ENCODE measurements at places on chromosomes 13 and 19.
A peak's percentile ranks its signal among the peaks of the same experiment; 100 is the strongest.

GRCh38 chr13:74301258-74301935, 167.2 kb upstream of the KLF12 start:
- DNase-seq, result no peak

- no peak for DNase-seq
Measured at GRCh38 chr13:113813749-113814434, 50.0 kb downstream of the GAS6 start.

GRCh38 chr13:30968846-30969245, 36.4 kb downstream of the TEX26 start:
- no peak for DNase-seq

- DNase-seq, result no peak
Measured at GRCh38 chr19:6556480-6557195, 25.8 kb downstream of the TNFSF9 start.

GRCh38 chr13:50149932-50150331, 134.7 kb downstream of the KCNRG start:
- no peak for DNase-seq

DNA sequence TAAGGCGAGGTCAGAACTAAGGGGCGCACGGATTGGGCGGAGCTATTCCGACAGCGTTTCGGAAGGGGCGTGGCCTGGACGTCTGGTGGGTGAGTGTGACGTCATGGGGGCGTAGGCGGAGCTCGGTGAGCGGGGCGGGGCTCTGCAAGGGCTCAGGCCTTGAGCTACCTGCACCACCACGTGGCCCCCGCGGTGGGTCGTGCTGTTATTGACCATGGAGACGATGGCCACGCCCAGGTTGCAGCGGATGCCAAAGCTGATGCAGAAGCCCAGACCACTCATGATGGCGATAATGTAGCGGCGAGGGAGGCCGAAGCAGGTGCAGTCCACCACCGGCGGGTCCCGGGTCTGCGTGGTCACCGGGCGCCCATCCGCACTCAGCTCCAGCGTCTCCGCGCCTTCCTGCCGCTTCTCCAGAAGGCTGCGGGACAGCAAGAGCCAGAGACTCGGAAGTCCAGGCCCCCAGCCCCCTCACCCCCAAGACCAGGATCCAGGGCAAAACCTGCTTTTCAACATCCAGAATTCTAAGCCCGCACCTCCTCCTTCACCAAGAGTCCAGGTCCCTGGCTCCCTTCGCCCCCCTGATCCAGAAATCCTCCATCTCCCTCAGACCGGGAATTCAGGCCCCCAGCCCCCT, 4.8 kb downstream of the SLC17A7 start:
- no peak for DNase-seq

GRCh38 chr19:49165865-49166301, 8.3 kb downstream of the TRPM4 start:
- no peak for DNase-seq

DNA sequence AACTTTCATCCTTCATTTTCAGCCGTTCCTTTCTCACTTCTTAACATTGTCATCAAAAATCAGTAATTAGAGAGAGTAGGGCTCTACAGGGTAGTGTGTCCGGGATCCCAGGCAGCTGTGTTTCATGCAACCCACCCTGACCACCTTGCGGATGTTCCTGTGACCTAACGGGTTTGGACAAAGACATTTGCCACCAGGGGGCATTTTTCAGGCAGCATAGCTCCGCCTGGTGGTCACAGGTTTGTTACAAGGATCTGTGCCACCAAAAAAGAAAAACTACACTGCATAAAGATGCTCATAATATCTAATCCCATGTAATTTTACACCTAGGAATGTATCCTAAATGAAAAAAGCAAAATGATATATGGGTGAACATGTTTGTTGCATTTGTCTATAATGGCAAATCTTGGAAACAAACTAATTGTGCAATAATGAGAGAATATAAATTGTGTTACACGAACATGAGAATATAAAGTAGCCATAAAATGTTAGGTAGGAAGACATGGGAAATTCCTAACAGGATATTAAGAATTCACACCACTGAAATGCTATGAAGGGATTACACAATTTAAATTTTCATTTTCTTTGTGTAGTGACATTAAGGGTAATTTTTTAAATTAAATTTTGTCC, 123.0 kb downstream of the SLC7A1 start:
- DNase-seq, result peak; percentile 76

GRCh38 chr13:110650436-110650835, 35.1 kb downstream of the NAXD start:
- DNase-seq, result no peak

DNA sequence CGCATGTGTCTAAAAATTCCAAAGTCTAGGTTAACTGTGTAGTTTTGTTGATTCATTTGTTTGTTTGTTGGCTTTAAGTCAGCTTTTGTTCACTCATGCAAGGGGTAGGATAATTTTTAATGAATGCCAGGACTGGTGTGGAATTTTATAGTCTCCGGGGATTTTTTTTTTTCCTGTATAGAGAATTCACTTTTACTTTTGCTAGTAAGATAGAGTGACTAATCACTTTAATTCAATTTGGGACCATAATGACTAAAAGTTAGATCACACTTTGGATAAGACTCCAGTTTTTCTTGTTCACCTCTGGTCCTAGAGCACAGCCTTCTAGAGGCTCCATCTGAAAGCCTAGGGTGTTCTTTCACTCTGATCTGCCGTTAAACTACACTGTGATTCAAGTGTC, 1690.0 kb downstream of the PCDH9 start:
- peak; percentile 35 for DNase-seq

DNA sequence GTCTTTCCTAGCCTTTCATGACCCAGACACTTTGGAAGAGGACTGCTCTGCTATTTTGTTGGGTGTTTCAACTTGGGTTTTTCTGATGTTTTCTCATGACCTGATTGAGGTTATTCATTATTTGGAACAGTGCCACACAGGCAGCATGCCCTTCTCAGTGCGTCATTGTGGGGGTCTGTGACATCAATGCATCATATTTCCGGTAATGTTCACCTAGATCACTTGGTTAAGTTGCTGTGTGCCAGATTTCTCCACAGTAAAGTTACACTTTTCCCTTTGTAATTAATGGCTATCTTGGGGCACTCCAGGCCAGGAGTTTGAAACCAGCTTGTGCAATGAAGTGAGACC, 124.4 kb downstream of the SIPA1L3 start:
- DNase-seq, result no peak

GRCh38 chr13:63381078-63381859, 1965.6 kb upstream of the PCDH20 start:
- DNase-seq, result no peak

GRCh38 chr13:66036636-66037035, 1193.5 kb downstream of the PCDH9 start:
- no peak for DNase-seq

DNA sequence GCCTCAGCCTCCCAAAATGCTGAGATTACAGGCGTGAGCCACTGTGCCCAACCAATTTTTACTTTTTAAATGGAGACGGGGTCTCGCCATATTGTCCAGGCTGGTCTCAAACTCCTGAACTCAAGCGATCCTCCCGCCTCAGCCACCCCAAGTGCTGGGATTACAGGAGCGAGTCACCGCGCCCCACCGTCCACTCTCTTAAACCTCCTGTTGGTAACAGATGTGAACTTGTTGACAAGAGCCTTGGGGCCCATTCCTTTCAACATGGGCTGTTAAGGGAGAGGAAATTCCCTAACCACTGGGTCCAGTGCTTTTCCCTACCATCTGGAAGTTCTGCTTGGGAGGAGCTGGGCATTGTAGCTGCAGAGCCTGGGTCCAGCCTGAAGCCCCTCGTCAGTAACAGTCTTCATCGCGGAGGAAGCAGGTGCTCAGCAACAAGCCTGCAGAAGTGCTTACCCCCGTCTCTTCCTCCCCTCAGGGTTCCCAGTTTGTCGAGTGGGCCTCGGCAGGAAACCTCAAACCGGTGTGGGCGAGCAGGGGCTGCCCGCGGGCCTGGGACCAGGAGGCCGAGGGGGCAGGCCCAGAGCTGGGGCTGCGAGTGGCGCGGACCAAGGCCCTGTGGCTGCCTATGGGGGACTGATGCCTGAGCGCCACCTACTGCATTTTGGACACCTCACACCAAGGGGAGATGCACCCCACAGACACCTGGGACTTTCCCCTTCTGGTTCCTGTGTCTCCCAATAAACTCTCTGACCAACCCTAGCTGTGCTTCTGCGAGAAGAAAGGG, 4.0 kb upstream of the FLT3LG start:
- DNase-seq, result no peak

GRCh38 chr19:39705578-39706188, 1.4 kb downstream of the LGALS14 start:
- no peak for DNase-seq

- peak; percentile 19 for DNase-seq
Measured at GRCh38 chr19:44702551-44703176, 3.7 kb downstream of the CEACAM16 start.

- peak; percentile 81 for DNase-seq
Measured at GRCh38 chr13:80497439-80497838, 156.5 kb upstream of the SPRY2 start.

All from SK-N-DZ (cell line).